ENCODE measurements at places on chromosomes 4 and X.
A peak's percentile ranks its signal among the peaks of the same experiment; 100 is the strongest.

DNA sequence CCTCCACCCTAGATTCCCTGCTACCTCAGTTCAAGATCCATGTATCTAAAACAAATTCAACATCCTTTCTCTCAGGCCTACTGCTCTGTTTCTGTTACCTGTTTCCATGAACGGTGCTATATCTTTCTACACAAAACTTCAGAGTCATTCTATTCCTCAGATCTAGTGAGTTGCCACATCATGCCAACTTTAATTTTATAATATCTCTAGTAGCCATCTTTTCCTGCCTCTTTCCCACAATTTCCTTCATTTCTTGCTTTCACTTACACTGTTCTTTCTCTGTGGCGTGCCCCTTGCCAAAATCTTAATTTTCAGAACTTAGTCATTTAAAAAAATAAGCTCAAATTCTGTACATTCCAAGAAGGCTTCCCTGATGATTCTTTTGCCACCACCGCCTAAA, 15.2 kb downstream of the GUCY1A1 start:
- no peak for DNase-seq

DNA sequence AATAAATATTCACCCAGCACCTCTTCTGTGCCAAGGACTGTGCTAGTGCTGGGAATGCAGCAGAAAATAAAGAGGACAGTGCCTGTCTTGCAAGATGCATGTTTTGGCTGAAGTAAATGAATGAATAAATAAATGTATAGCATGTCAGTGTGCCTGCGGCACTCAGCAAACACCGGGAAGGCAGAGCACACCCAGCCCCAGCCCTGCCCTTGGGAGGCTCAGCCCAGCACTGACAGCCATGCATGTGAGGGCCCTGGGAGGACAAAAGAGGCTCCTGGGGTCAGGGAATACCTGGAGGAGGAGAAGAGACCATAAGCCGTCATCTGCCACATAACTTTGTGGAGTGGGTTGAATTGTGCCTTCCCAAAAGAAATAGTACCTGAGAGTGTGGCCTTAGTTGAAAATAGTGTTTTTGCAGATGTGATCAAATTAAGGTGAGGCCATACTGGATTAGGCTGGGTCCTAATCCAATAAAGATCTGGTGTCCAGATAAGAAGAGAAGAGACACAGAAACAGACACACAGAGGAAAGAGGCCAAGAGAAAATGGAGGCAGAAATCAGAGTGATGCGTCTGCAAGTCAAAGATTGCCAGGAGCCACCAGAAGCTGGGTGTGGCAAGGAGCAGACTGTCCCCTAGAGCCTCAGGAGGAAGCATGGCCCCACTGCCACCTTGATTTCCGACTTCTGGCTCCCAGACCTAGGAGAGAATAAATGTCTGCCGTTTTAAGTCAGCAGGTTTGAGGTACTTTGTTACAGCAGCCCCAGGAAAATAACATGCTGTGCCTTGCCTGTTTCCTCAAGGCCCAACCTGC, 16.3 kb downstream of the C4orf50 start:
- no peak for DNase-seq

- no peak for DNase-seq
These were observed 766.5 kb downstream of the C4orf33 start for GRCh38 chr4:129862461-129862860.

- DNase-seq = no peak
These were observed 37.3 kb upstream of the NMU start for GRCh38 chr4:55673424-55673823.

DNA sequence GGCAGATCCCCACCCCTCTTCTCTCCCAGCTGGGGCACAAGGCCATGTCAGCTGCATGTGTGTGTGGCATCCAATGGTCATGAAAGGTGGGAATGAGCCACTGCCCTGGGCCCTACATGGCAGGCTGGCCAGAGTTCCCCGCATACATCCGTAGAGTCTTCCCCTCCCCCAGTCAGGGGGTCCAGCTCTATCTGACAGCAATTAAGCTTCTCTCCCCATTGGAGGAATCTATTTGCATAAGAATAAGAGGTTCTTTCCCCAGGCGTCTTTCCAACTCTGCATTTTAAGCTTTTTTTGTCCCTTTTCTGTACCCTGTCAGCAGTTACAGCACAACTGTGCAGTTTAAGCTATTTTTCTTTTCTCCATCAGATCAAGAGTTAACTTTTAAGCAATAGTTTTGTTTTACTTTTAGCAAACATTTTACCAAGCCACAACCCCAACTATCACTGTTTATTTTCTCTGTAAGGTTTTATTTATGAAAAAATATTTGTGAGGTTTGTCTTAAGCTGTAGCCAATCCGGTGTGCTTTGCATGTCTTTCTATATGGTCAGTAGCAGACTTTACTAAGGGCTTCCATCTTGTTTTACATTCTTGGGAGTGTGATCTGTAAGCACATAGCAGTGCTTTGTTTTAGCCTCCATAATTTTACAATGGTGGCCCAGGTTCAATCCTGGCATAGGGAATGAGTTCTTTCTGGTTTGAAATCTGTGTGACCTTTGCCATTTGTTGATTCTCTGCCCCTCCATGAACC, 28.7 kb downstream of the NLRP2B start:
- no peak for DNase-seq

DNA sequence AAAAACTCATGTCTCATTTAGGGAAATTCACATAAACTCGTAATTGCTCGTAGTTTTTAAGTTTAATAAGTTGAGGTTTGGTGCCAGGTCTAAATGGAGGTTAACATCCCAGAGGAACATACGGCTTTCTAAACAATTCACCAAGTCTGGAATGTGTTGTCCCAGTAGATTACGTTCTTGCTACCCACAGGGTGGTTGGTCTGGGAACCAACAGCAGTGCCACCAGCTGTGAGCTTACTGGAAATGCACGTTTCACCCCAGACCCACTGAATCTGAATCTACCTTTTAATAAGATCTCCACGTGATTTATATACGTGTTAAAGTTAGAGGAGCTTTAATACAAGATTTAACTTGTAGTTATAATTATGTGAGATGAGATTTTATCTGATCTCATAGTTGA, 134.3 kb downstream of the BMPR1B start:
- DNase-seq = no peak

GRCh38 chr4:88533088-88533790, 9.7 kb upstream of the PYURF start:
- DNase-seq = no peak

DNA sequence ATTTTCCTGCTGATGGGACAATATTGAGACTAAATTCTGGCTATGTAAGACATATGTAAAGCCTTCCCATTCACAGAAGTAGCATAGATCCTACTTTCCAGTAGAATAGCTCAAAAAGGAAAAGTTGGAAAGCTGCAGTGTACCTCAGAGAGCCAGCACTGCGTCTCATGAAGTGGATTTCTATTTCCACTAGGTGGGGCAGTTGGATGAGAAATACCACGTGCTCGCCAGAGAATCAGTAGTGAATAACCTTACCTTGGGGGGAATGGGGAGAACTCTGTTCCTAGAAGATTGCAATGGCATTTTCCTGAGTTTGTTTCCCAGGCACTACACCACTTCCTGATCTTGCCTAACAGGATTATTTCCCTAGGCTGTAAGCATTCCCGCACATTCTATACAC, 907.1 kb downstream of the FSTL5 start:
- DNase-seq = no peak

DNA sequence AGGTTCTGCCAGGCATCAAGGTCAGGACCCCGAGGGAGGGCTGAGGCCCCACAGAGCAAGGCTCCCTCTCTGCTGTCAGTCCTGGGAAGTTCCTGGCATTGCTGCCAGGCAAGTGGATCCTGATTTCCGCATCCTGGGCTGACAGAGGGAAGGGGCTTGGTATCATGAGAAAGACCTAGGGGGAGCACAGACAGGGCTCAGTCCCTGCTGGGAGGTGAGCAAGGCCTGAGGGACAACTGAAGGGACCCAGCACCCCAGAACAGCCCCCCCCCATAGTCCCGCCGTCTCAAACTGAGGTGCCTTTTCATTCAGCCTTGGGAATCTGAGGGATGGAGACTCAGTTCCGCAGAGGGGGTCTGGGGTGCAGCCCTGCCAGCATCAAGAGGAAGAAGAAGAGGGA, 971 bp downstream of the MAGEA11 start:
- DNase-seq = no peak

- no peak for DNase-seq
These were observed 120.4 kb upstream of the SCML1 start for GRCh38 chrX:17616936-17617335.

GRCh38 chrX:131747173-131747572, 203.3 kb downstream of the OR13H1 start:
- peak; percentile 95 for DNase-seq

- no peak for DNase-seq
These were observed 120.1 kb downstream of the PTTG2 start for GRCh38 chr4:38080061-38080974.

DNA sequence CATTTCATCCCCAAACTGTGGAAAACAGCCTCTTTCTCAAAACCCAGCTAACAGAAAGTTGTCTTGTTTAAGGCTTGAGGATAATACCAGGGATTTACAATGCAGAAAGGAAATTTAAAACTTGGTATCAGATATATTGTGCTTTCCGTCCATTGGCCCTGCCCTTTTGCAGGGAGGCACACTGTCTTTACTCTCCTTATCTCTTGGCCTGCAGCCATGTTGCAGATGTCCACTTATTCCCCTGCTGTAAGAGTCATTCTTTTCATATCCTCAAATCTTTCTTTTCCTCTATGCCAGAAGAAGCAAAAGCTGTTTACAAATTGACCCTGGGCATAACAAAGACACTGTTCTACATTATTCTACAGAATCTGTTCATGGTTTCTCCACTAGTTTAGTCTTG, 75.6 kb upstream of the DYNLT3 start:
- DNase-seq = peak; percentile 4

DNA sequence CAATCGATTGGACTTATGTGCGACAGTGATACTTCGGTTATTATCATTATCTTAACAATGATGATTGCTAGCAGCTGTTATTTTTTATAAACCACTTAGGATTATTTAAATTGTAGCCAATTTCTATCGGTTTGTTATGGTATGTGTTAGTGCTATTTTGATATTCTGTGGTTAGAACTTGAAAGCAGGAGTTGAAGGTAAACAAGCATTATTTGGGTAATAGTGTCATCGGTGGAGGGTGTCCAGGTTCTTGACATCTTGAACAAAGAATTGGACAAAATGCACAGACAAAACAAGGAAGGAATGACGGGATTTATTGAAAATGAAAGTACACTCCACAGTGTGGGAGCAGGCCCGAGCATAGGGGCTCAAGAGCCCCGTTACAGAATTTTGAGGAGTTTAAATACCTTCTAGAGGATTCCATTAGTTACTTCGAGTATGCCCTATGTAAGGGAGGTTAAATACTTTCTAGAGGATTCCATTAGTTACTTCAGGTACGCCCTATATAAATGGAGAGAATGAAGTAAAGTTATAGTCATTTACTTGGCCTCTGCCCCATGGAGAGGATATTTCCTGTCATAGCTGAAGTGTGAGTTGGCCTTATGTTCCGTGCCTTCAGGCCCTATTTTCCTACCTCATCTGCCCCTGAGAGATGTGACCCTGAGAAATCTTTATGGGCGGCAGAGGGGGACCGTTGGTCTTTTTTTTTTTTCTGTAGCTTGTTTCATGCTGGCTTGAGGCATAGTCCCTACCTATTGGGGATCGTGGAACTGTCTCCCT, 13.1 kb downstream of the MOB1B start:
- no peak for DNase-seq

DNA sequence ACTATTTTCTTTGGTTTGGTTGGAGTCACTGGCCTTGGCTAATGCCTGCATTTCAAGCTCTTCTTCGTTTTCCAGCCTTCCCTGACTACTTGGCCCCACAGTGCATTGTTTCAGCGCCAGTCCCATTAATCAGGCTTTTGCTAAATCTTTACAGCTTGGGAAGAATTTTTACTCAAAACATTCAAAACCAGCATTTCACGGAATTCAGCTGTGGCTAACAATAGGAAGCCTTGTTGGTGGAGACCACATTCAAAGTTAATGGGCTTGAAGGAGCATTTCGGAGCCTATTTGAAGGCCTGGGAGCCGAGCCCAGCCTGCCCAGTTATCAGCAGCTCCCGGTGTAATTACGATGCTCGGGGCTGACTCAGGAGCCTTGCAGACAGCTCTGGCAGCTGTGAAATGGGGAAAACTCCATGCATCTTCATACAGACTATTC, 30.8 kb upstream of the VCX2 start:
- no peak for DNase-seq

GRCh38 chrX:1291110-1291740, 22.6 kb downstream of the CSF2RA start:
- DNase-seq = no peak

GRCh38 chr4:139841464-139842195, 176.0 kb downstream of the MGST2 start:
- peak; percentile 51 for DNase-seq

GRCh38 chrX:20231598-20231997, 35.1 kb downstream of the RPS6KA3 start:
- no peak for DNase-seq

GRCh38 chrX:120462370-120462769, 6.7 kb downstream of the LAMP2 start:
- no peak for DNase-seq

GRCh38 chrX:39669668-39670067, 428.1 kb downstream of the BCOR start:
- no peak for DNase-seq

GRCh38 chr4:186137196-186137794, 32.8 kb downstream of the FAM149A start:
- DNase-seq = peak; percentile 65

- no peak for DNase-seq
These were observed 156.5 kb upstream of the DKK2 start for GRCh38 chr4:107192601-107193000.

GRCh38 chr4:173316060-173316459, 18.1 kb downstream of the HMGB2 start:
- no peak for DNase-seq

DNA sequence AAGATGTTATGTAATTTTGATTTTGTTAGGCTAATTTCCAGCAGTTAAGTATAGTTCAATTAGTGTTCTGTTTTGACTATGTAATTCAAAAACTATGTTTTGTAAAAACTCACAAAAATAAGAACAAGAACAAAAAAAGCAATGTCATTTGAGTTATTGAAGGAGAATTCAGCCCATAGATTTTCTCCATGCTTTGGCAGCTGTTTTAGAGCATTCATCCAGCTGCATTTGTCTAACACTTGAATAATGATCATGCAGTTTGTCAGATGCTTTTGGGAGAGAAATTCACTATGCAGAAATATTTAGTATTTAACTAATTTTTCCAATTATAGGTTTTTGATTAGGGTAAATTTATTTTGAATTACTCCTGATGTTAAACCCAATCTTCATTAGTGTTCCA, 14.2 kb downstream of the CPE start:
- DNase-seq = no peak

- no peak for DNase-seq
These were observed 2469.0 kb downstream of the PCDH7 start for GRCh38 chr4:33189169-33189568.

GRCh38 chr4:105807496-105807895, 87.8 kb upstream of the NPNT start:
- DNase-seq = no peak

- DNase-seq = no peak
These were observed 9.8 kb downstream of the CAPN6 start for GRCh38 chrX:111260451-111260850.

- DNase-seq = no peak
These were observed 808 bp downstream of the HUWE1 start for GRCh38 chrX:53685711-53686110.

Measured in stomach (tissue), 19 donors.